ENCODE measurements at places on chromosomes 7 and 10.
A peak's percentile ranks its signal among the peaks of the same experiment; 100 is the strongest.

DNA sequence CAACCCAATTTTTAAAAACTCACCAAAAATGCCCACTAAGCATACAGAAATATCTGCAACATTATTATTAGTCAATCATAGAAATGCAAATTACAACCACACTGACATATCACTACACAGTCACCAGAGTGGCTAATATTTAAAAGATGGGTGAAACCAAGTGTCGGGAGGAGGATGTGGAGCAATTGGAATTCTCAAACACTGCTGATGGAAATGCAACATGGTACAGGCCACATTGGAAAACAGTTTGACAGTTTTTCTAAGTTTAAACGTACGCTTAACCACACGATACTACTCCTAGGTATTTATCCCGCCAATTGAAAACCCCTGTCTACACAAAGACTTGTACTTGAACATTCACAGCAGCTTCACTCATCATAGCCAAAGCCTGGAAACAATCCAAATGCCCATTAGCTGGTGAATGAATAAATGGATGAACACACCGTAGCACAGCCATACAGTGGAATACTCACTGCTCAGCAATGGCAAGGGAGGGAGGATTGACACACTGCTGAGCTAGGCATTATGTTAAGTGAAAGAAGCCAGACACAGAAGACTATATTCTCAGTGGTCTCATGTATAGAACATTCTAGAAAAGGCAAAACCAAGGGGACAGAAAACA lies 16.3 kb downstream of the GCK start:
- no peak for DNase-seq

GRCh38 chr7:32677593-32677992 lies 182.3 kb downstream of the AVL9 start:
- DNase-seq, result no peak

GRCh38 chr7:80677629-80678028 lies 39.2 kb downstream of the CD36 start:
- DNase-seq, result no peak

DNA sequence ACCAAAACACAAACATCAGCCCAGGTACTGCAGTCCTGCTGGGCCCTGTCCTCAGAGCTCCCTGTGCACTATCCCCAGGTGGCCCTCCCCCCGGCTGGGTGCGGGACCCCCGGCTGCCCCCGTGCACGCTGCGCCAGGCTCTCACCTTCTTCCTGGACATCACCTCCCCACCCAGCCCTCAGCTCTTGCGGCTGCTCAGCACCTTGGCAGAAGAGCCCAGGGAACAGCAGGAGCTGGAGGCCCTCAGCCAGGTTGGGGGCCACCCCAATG lies 14.3 kb downstream of the ATG9B start:
- DNase-seq, result no peak

- DNase-seq, result no peak
These were observed 297.5 kb downstream of the HDAC9 start for GRCh38 chr7:18792871-18793595.

GRCh38 chr10:10661176-10661575 lies 356.5 kb upstream of the CELF2 start:
- no peak for DNase-seq

- DNase-seq, result no peak
These were observed 159.1 kb downstream of the DGKI start for GRCh38 chr7:137687556-137688265.

GRCh38 chr10:13790196-13790595 lies 203.4 kb downstream of the PRPF18 start:
- DNase-seq, result no peak

- no peak for DNase-seq
These were observed 172.7 kb upstream of the TMEM229A start for GRCh38 chr7:124205526-124205925.

DNA sequence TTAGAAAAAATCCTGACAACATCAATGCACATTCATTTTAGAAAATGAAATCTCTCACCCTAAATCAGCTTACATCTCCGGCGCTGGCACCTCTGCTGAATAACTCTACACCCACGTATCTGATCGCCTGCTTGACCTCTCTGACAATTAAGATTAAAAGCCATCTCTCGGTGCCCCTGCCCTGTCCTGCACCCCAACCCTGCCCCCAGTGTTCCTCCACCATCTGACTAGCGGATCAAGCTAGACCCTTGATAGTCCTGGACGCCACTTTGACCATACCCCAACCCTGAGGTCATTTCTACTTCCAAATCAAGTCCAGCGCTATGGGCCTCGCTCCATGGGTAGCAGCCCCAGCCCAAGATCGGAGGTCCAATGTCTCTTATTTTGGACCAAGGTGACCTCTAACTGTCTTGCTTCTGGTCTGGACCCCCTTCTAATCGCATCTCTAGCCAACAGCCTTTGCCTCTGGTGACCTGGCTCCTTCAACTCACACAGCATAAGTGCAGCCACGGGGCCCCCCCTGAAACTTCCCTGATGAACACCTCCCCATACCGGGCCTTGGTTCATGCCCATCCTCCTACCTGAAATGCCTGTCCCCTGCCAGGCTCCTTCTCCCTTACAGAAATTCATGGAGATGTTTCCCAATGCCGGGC lies 28.5 kb downstream of the BTBD16 start:
- no peak for DNase-seq

- DNase-seq, result no peak
These were observed 1.9 kb upstream of the TMEM178B start for GRCh38 chr7:141071855-141072547.

DNA sequence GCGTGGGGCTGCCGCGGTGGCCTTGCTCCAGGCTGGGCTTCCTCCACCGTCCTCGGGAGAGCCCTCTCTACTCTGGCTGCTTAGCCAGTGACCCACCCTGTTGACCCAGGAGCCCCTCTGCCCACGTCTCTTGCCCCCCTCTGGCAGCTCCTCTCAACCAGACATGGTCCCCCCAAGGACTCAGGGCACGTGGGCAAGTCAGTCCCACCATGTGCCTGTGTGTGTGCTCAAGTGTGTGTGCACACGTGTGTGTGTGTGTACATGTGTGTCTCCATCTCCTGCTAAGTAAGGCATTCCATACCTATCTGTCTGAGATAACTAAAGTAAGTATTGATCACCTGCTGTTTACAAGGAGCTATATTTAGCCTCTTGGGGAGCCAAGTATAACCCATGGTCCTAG lies 101.0 kb downstream of the C10orf105 start:
- DNase-seq, result no peak

- DNase-seq, result no peak
These were observed 58.4 kb downstream of the DNAJB6 start for GRCh38 chr7:157395206-157395605.

DNA sequence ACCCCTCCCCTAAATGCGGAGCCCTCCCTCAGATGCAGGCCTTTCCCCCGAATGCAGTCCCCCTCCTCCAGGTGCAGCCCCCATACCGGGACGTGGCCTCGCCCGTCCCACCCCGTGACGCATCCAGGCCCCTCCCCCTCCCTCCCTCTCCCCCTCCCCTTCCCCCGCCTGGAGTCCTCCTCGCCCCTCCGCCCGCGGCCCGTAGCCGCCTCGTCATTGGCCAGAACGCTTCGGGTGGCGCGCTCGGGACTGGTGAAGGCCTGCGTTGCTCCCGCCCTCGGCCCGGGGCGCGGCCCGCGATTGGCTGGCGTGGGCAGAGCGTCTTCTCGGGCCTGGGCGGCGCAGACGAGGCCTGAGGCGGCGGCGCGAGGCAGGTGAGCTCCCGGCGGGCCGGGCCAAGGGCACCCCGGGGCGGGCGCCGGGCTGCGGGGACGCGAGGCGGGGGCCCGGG lies 16.0 kb upstream of the SUN1 start:
- DNase-seq, result peak; percentile 94

DNA sequence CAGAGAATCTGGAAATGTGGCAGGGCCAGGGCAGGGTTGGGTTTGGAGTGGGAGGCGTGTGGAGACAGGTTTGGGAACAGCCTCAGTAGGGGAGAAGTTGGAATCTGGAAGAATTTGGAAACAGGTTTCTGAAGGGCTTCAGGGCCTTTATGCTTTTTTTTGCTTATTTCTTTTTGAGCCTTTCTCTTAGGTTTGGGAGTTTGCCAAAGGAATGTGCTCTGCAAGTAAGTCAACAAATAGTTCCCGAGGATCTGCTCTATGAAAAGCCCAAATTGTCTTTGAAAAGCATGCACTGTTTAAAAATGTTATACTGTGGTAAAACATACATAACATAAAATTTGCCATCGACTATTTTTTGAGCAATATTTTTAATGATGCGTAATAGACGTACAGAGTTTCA lies 86.7 kb upstream of the ADRB1 start:
- no peak for DNase-seq

DNA sequence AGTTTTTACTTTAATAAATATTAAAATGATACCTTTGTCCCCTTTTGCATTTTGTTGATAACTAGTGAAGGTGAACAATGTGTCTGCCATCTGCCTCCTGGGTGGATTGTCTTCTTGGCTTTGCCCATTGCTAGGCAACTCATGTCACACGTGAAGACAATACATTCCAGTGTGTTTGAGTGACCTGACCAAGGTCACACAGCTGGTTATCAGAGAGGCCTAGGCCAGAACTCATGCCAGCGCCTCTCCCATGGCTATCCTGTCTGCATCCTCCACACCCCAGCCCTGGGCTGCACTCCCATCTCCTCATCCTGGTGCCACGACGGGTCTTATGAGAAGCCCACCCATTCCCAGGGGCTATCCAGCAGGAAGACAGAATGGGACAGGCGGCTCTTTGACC lies 108.7 kb downstream of the PLCE1 start:
- no peak for DNase-seq

GRCh38 chr10:6565588-6565987 lies 14.5 kb downstream of the PRKCQ start:
- DNase-seq, result no peak

DNA sequence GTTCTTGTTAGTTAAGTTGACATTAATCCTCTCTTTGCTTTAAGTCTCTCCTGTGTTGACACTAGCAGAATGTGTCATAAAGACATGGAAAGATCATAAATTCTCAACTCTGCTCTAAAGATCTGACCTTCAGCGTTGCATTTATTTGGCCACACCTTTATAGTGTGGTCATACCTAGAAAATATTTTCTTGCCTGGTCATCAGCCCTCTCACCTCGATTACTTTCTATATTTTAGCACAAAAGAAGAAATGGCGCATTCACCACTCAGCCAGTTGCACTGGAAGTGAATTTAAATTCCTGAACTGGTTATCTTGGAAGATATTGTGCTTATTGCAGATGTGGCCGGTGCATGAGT lies 96.7 kb upstream of the PDCD4 start:
- DNase-seq, result no peak

- no peak for DNase-seq
These were observed 211.7 kb upstream of the NFE2L3 start for GRCh38 chr7:25940086-25940906.

DNA sequence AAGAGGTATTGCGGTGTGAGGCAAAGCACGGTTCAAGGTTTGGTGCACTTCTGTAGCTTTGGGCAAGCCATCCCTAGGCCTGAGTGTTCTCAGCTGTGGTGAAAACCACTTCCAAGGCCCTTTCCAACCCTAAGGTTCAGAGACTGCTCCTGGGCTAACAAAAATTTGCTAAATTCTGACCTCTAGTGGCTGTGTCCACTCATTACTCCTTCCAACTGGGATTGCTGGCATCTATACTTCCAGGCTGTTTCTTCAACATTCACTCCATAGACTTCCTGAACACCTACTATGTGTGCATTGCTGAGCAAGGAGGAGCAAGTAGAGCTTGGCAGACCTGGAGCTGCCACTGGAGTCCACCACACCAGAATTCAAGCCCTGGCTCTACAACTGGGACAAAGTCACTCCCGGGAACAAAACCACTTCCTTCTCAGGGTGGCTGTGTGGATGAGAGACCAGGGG lies 29.3 kb upstream of the SH3PXD2A start:
- no peak for DNase-seq

GRCh38 chr10:84198206-84198915 lies 4.0 kb downstream of the CDHR1 start:
- DNase-seq, result no peak

- no peak for DNase-seq
These were observed 20.8 kb upstream of the ZNF488 start for GRCh38 chr10:47404937-47405336.

DNA sequence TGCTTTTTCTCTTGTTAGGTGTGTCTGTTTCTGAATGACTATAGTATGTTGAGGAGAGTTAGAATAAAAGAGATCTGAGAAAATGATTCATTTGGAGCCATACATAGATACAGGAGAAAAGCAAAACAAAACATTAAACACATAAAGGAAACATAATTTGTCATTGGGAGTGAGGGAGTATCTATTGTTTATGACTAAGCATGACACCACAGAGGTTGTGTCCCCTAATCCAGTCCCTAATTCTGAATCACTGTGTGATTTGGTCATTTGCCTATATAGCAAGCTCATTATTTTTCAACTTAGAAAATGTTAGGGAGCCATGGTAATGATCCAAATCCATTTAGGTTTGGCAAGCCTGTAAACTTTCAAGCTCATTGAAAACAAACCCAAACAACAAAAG lies 132.3 kb upstream of the BMPER start:
- no peak for DNase-seq

GRCh38 chr7:151254851-151255250 lies 6.4 kb upstream of the SMARCD3 start:
- DNase-seq, result no peak

- no peak for DNase-seq
These were observed 24.0 kb downstream of the STK32C start for GRCh38 chr10:132283604-132284382.

DNA sequence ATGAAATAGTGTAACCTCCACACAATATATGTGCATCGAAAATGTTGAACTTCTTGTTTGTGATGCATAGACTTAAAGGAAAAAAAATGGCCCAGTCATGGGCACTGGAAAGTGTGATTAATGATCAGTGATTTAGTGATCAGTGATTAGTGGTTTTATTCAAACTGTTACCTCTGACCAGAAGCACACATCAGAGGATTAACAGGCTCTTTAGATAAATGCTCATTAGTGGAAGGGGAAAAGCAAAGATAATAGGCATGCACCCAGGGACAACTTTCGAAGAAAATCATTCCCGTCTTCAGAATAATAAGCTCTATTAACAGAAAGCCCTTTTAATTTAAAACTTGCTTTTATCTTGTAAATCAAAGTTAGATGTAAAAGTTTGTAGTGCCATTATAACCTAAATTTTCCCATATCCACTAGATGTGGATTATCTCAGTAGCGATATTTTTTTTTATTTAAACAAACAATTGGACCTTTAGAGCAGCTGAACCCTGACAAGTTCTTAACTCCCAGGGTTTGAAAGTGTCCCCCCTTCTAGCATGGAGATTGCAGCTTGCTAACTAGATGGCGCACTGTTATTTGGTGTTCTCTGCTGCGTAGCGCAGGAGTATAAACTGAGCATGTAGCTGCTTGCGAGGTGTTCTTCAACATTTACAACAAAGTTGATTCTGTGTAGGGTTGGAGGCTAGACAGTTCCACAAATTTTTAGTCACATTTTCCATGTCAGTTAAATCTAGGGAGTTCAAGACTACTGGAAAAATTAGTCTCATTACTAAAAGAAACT lies at the start of gene CREB5:
Gene CREB5 (plus strand): TSS at position 643 of the 787 bp plus-strand sequence. CDS start 397 bp downstream, outside the sequence.
- no peak for DNase-seq

DNA sequence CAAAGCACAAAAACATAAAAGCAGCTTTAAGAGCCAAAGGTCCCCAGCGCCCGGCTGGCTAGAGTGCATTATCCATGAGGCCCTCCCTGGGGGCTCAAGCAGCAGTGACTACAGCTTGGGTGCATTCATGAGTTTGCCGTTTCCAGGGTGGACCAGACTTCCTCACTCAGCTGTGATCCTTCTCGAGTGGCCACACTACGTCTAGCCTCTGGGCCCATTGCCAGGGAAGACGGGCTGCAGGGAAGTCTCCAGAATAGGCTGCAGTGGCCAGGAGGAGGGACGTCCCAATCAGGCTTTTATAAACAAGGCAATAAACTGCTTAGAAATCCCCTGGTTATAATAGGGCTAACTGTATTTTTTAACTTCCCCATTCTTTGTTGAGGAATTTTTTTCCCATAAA lies 89.4 kb upstream of the C1QL3 start:
- no peak for DNase-seq

GRCh38 chr10:132812520-132812919 lies 26.6 kb upstream of the NKX6-2 start:
- DNase-seq, result no peak

Measured in stimulated activated CD8-positive, alpha-beta memory T cell treated with anti-CD3 and anti-CD28 coated beads, Interleukin-4, amount 100 ng/mL, for 24 hours (primary cell).